SHP77 (cell line): ENCODE measurements at places on chromosomes 16 and 17.

- no peak for DNase-seq
Measured at GRCh38 chr17:39772415-39772814, 34.7 kb downstream of the GRB7 start.

DNA sequence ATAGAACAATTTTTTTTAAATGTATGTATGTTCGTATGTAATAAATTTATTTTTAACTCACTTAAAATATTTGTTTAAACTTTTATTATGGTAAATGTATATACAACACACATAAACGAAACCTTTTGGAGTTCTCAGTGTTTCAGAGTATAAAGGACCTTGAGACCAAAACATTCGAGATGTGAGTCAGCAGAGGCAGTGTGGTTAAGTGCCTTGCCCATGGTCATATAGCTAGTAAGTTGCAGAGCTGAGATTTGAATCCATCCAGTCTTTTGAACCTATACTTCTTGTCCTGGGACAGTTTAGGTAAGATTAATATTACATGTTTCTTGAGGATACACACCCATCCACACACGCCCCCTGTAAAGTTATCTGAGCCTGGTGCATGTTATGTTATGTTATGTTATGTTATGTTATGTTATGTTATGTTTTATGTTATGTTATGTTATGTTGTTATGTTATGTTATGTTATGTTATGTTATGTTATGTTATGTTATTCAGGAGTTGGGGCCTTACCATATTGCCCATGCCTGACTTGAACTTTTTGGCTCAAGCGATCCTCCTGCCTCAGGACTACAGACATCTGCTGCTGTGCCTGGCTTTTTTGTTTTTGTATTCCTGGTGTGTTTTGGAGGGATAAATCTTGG, 41.8 kb downstream of the TNRC6A start:
- no peak for DNase-seq

GRCh38 chr16:67860589-67861398, 12.1 kb upstream of the EDC4 start:
- DNase-seq = no peak

DNA sequence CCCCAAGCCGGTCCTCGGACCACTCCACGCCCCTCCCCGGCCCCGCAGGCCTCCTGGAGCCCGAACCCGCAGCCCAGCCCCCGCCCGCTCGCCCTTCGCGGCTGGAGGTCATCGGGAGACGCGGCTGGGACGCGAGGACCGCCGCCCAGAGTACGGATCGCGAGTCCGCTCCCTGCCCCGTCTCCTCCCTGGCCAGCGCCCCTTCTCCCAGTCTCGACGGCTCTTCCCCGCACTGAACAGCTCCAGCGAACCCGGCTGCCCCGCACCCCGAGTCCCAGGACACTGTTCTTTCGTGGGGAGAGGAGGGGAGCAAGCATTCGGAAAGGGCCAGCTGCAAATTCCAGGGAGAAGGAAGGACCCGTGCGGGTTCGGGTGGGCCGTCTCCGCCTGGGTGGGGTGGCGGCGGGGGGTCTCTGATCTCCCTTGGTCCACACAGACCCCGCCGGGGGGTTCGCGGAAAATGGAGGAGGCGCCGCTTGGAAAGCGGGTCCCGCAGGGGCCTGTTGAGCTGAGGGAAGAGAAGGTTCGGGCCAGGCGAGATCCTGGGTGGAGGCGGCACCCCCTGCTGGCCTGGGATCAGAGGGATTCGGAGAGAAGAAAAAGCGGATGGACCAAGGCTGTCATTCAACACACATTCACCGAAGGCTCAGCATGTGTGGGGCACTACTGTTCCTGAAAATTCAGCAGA, 632 bp upstream of the RTN4RL1 start:
- peak; percentile 83 for DNase-seq

DNA sequence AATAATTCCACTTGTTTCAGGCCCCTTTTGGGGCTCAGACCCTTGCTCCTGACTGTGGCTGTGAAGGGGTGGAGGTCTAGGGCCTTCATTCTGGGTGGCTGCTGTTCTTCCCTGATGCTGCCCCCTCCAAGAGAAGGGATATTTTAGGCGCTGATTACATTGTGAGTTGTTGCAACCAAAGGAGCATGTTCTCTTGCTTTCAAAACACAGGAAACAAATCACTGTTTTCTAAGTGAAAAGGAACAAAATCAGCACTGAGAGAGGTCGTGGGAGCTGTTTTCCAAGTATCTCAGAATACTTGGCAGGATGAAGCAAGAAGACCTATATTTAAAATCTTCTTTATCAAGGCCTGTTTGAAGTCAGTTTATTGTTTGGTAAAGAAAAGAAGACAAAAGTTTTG, 25.3 kb upstream of the SEC14L1 start:
- DNase-seq = no peak

DNA sequence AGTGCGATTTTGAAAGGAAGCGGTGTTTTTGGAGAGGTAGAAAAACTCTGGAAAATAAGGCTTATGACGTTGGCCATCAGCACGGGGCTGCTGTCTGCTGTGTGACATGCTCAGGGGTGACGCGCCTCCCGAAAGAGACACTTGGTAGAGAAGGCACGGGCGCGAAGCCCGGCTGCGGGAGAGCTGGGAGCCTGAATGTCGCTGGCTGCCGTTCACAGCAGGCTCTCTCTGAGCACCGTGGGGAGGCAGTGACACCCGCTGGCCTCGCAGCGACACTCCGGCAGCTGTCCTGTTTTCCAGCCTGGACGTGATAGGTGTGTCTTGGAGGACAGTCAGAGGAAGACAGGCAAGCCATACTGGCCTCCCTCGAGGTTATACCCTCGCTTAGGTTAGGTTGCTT, 759.1 kb upstream of the RBFOX1 start:
- peak; percentile 36 for DNase-seq

DNA sequence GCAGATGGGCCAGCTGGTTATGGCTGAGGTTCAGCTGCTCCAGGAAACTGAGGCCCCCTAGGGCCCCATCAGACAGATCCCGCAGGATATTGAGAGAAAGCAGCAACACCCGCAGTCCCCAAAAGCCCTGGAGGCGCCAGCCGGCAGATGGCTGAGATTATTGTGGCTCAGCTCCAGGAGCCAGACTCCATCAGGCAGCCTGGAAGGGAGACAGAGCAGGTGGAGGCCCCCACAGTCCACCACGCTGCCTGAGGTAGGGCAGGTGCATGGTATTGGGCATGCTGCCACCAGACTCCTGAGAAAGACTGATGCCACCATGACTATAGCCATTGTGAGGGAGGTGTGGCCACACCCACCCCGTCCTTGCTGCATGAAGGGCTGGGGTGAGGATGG, 9.5 kb upstream of the TMEM101 start:
- DNase-seq = peak; percentile 89

GRCh38 chr16:21338537-21339268, 60.6 kb upstream of the CRYM start:
- no peak for DNase-seq

- DNase-seq = no peak
Measured at GRCh38 chr17:36544044-36544306, 744 bp upstream of the GGNBP2 start.

DNA sequence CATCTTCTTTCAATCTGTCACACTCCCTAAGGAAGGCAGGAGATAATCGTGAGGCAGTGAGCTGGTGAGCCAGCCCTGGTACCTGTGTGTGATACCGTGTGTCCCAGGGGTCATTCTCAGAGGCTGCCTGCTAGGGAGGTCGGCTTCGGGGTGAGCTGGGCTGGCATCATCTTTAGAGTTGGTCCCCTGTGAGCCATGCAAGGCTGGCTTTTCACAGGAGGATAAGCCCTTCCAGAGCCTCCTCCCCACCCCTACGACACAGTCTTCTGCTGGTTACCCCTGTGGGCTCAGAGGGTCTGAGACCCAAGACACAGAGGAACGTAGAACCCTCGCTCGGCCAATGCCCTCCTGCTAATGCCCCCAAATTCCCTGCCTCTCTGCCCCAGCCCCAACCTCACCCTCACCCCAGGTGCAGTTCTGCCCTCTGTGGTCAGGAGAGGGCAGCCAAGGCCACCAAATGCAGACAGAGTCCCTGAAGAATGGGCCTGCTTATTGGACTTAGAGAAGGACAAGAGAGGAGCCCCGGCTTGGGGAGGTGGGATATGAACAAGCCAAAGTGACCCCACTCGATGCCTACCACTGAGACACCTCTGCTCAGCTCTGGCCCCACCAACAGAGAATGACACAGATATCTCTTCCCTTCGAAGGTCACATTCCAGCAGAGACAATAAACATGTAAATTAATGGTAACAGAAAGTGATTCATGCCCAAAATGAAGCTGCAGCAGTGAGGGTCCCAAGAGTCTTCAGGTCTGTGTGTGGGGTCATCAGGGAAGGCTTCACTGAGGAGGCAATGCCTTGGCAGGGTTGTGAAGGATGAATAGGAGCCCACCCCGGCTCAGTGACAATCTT, 80.8 kb upstream of the CCL1 start:
- no peak for DNase-seq

DNA sequence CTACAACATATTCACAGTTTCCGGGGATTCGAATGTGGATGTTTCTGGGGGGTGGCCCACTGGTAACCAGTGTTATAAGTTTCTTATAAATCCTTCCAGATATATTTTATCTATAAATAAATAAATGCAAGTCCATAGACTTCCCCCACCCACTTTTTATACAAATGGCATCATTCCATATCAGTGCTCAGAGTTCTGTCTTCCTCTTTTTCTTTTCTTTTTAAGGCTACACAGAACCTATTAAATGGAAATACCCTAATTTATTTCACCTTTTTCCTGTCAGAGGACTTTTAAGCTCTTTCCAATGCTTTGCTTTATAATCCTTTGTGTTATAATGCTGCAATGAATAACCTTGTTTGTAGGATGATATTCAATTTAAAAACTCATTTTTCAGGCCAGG, 3.8 kb downstream of the LGALS9 start:
- no peak for DNase-seq

GRCh38 chr16:88483392-88483641, 30.2 kb downstream of the ZFPM1 start:
- DNase-seq = no peak

DNA sequence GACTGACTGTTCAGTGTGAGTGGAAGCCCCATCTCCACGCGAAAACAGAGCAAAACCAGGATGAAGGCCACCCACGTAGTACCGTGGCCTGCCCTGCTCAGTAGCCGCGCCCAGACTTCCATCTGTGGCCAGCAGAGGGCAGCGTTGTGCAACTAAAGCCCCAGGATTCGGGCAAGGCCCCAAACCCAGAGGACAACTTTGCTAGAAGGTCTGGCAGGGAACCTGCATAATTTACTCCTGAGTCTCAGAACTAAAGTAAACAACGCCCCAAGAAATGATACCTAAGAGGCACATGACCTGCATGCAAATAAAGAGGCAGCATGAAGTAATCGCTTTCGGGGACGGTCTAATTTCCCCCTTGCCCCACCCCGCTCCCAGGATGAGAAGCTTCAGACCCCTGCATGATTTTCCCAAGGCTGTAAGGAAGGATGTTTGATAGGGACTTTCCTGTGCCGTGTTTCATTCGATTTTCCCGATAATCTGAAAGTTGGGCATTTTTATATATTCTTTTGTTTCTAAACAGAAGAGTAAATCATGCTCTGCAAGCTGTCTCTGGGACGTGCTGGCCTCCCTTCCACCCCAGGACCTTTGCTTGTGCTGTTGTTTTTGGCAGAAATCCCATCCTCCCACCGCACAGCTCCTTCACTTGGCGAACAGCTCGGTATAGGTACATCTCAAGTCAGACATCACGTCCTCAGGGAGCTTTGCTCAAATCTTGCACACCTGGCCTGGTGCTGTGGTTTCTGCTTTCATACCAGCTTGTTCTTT, 18.6 kb downstream of the HSBP1 start:
- peak; percentile 66 for DNase-seq

- no peak for DNase-seq
Measured at GRCh38 chr16:77775911-77776909, 12.2 kb upstream of the VAT1L start.

DNA sequence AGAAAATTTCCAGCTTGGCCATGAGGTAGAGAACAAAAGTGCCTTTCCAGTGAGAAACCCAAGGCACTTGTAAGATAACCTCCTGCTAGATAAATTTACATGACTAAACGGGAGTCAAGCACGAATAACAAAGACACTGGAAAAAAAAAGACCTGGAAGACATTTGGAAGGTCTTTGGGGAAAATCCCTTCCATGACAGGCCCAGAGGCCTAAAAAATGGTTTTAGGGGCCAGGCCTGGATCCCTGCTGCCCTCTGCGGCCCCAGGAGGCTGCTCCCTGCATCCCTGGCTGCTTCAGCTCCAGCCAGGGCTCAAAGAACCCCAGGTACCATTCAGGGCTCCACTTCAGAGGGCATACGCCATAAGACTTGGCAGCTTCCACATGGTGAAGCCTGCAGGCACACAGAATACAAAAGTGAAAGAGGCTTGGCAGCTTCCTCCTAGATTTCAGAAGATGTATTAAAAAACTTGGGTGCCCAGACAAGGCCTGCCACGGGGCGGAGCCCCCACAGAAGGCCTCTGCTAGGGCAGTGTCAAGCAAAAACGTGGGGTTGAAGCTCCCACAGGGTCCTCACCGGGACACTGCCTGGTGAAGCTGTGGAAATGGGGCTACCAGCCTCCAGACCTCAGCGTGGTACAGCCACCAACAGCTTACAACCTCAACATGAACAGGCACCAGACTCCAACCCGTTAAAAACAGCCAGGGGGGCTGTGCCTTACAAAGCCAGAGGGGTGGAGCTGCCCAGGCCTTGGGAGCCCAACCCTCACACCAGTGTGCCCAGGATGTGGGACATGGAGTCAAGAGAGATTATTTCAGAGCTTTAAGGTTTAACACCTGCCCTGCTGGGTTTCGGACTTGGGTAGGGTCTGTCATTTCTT, 77.1 kb downstream of the SDK2 start:
- DNase-seq = no peak

DNA sequence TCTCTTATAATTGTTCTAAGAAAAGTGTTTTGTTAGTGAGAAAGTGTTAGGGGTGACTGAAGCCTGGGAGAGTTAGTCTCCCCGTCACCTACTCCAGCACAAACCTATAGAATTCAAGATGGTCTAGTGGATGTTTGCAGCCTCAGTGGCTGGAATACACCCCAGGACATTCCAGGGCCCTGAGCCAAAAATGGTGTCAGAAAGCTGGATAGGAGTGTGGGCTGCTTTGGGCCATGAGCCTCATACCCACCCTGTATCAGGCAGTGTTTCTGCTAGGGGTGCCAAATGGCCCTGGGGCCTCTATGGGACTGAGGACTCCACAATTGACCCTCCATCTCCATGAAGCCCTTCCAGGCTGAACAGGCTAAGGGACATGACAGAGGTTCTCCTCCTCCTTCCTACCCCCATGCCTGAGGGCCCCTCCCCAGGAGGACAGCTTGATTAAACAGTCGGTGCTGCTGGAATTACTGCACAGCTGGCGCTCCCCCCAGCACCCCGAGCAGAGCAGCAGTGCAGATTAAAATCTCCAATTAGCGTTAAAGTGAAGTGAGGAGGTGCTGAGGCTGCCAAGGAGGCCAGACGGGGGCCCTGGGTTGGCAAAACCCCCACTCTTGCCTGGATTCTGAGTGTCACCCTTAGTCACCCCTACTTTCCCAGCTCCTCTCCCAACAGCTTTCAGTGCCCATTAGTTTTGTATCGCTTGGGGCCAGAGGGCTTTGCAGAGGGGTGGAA, 59.1 kb downstream of the NEUROD2 start:
- DNase-seq = no peak

DNA sequence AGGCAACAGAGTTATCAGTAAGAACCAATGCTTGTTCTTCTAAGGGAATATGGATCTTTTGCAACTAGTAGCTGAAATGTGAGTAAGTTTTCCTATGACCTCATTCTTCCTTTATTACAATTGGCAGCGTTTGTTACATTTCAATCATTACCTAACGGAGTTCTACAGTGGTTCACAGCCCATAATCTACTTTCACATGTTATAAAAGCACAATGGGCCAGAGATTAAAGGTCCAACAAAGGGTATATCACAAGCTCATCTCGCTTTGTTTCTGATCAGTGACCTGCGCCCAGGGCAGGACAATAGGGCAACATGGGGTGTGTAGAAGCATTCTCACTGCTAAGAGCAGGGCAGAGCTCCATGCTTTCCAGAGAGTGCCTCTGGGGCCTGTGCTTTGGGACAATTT, 279.9 kb upstream of the DYNLRB2 start:
- no peak for DNase-seq

GRCh38 chr16:54199487-54200160, 87.0 kb downstream of the IRX3 start:
- DNase-seq = no peak
